Activated naive CD4-positive, alpha-beta T cell treated with anti-CD3 and anti-CD28 coated beads, Interleukin-2, amount 50 U/mL, for 72 hours (primary cell): ENCODE measurements at places on chromosomes 5 and 9. TPM values are rescaled to one million over a fixed set of nuclear protein-coding genes. Genes with fewer than 3 reads are reported as not detected.

- no peak for DNase-seq
These were observed 72.7 kb upstream of the IER5L start for GRCh38 chr9:129250786-129251185.

- no peak for DNase-seq
These were observed 249.6 kb downstream of the AOPEP start for GRCh38 chr9:94976077-94976476.

DNA sequence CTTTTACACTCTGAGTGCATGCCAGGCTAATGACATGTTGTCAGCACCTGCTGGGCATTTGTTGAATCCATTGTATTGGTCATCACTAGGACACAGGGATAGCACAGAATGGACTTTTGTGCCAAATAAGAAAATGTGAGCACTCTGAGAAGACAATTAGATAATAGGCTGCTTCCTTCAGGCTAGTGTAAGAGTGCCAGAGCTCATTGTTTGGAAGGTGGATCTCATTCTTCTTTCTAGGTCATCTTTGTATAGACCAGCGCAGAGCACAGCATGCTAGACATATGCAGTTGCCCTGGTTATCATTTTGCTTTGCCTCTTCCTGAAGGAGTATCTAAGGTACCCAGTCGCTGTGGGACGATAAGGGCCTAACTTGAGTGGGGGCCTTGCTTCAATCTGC, 493.4 kb upstream of the COX7C start:
- no peak for DNase-seq

GRCh38 chr5:72733810-72734209, 82.7 kb upstream of the TNPO1 start:
- DNase-seq = no peak

DNA sequence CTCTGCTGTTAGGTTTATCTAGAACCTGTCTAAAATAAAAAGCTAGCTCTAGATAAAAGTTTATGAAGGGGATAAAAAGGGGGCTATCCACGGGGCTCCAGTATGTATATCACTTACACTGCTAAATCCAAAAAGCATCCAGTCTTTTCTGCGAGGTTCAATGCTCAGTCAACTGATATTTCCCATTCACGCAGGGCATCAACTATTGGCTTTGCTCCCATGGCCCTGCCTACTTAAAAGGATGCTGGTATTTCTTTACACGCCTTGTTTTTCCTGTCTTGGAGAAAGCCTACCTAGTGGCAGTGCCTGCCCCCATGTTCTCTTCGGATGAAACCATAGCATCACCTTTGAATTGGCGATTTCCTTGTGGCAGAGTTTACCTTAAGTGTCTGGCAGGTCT, 8.1 kb downstream of the SPRY4 start:
- no peak for DNase-seq

GRCh38 chr9:129875687-129876395, 40.6 kb downstream of the USP20 start:
- DNase-seq = no peak

DNA sequence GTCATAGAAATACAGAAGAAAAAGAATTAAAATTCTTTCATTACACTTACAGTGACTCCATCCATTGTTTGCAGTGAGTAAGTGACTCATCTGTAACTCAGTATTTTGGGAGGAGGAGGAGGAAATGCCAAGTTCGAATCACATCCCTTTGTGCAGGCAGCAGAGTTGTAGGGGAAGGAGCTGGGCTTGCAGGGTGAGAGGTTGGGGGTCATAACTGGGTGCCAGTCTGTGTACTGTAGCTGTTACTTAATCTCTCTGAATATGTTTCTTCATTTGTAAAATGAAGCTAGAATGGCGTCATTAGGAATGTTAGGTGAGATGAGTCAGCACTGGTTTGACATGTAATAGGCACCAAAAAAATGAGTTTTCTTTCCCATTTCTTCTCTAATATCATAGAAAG, 235.7 kb upstream of the ADAMTSL1 start:
- DNase-seq = no peak

DNA sequence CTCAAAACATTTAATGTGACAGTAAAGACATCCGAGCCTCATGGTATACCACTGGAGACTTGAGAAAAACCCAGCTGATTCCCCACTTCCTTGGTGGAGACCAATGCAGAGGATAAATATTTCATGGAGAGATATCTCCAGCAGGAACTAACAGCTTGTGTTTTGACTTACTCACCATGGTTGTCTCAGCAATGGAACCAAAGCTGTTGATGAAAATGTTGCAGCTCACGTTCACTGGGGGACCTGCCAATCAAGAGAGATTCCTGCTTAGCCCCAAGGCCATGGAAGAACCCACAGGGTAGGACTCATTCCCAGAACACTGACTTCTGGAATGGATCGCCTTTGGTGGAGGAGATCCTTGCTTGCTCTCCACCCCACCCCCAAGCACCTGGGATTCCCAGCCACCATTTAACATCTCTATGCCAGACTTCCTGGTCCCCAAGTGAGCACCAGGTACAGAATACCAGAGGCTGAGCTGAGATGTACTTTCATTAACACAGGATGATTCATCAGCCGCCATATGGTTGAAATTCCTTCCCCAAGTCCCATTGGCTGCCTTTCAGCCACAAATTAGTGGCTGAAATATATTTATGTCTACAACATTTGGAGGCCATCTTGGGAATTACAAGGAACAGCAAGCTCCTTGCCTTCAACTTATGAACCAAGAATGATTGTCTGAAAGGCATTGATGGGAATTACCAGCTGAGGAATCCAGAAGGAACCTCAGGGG, 37.9 kb downstream of the GLRA1 start:
- no peak for DNase-seq

DNA sequence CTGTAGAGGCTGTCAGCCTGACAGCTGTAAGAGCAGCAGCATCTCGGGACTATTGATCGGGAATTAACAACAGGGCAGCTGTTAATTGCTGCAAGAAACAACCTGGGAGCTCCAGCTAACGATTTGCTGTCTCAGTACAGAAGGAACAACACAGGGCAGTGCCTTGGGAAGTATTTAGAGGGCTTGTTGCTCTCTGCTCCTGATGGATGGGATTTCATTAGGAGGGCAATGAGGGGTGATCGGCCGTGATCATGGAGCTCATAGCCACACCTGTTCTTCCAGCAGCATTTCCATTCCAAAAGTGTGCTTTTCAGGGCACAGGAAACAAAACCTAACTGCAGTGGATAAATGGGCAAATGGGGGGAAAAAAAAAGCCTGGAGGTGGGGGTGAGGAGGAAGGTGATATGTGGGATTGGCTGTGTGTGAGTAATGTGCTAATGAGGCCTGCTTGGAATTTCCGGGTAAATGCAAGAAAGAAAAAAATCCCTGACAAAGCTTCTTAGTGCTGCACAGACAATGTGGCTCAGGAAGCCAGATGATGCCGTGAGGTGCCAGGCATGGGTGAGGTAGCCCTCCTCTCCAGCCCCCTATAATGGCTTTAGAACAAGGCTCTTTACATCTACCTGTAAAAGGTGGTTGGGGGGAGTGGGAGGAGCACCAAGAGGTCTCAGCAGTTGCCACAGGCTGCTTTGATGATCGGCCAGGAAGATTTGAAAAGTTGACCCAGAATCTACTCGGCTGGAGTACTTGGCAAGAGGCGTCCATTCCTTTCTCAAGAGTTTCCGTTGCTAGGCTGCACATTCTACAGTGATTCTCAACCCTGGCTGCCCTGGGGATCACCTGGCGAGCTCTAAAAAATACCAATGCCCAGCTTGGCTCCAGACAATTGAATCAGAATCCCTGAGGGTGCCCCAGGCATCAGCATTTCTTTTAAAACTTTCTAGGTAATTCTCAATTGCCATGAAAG, 139.5 kb upstream of the KLF9 start:
- DNase-seq = no peak

SLC12A2 gene
- 10.5 TPM for total RNA-seq

PCDHGA5 gene
- not detected for total RNA-seq

TEX48 gene
- not detected for total RNA-seq
